GM12878 (cell line): ENCODE measurements at places on chromosomes 3 and 15.

GRCh38 chr3:122858373-122858772, 63.5 kb downstream of the SLC49A4 start:
- H3K36me3 ChIP-seq: no peaks in the 10 kb centered on the region
- H3K27me3 ChIP-seq: no peaks in the 10 kb centered on the region
- DNase-seq: no peak
- no peak overlapping the region for H3K27ac ChIP-seq
- H3K4me3 ChIP-seq: no peak overlapping the region

DNA sequence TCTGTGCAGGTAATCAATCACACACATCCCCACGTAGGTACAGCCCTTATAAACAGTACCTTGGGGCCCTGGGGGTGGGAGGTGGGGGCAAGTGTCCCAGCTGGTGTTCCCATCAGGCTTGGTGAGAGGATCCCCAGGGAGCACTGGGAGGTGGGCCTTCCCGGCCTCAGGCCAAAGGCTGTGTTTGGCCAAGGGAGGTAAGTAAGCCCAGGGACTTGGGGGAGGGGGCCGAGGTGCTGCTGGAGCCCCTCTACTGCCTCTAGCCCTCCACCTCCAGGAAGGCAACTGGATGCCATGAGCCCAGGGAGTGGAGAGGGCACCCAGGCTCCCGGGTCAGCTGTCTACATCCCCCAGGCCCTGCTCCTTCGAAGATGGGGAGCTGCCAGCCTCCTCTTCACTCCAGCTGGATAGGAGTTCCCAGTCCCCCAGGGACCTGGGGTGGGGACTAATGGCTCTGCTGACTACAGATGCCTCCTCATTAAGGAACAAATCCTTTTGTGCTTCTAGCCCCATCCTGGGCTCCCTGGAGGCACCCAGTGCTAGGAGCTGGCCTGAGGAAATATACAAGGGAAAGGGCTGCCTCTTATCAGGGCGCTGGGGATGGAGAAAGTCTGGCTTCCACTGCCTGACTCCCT, 33.1 kb downstream of the RNU5B-1 start:
- no peaks in the 10 kb centered on the region; the same call in 1 of the 2 replicates for H3K27me3 ChIP-seq
- no peak for DNase-seq
- no peaks in the 10 kb centered on the region for H3K36me3 ChIP-seq
- H3K4me3 ChIP-seq: no peak overlapping the region
- H3K27ac ChIP-seq: no peak overlapping the region

- no peak overlapping the region for H3K27ac ChIP-seq
- no peaks in the 10 kb centered on the region for H3K4me1 ChIP-seq
- H3K4me3 ChIP-seq: no peak overlapping the region
- no peak for DNase-seq
Measured at GRCh38 chr3:170270282-170270881, 48.2 kb downstream of the PRKCI start.

- no peak for DNase-seq
- H3K27me3 ChIP-seq: no peaks in the 10 kb centered on the region
- no peak overlapping the region for H3K4me3 ChIP-seq
- no peaks in the 10 kb centered on the region for H3K36me3 ChIP-seq
- H3K4me1 ChIP-seq: no peaks in the 10 kb centered on the region
Measured at GRCh38 chr3:30141927-30142326, 464.5 kb upstream of the TGFBR2 start.

- no peaks in the 10 kb centered on the region for H3K36me3 ChIP-seq
- no peaks in the 10 kb centered on the region for H3K27me3 ChIP-seq
- H3K4me3 ChIP-seq: no peak overlapping the region
- H3K27ac ChIP-seq: no peak overlapping the region
Measured at GRCh38 chr3:113051302-113051711, 60.5 kb downstream of the GTPBP8 start.
